ENCODE measurements at places on chromosomes 5 and 9. TPM values are rescaled to one million over a fixed set of nuclear protein-coding genes. Genes with fewer than 3 reads are reported as not detected.

GRCh38 chr5:51987669-51988209 is 604.5 kb downstream of the ISL1 start:
- no peak overlapping the region for H3K27ac ChIP-seq
- no peaks in the 10 kb centered on the region for H3K27me3 ChIP-seq
- H3K4me1 ChIP-seq, result no peaks in the 10 kb centered on the region
- DNase-seq, result no peak

DNA sequence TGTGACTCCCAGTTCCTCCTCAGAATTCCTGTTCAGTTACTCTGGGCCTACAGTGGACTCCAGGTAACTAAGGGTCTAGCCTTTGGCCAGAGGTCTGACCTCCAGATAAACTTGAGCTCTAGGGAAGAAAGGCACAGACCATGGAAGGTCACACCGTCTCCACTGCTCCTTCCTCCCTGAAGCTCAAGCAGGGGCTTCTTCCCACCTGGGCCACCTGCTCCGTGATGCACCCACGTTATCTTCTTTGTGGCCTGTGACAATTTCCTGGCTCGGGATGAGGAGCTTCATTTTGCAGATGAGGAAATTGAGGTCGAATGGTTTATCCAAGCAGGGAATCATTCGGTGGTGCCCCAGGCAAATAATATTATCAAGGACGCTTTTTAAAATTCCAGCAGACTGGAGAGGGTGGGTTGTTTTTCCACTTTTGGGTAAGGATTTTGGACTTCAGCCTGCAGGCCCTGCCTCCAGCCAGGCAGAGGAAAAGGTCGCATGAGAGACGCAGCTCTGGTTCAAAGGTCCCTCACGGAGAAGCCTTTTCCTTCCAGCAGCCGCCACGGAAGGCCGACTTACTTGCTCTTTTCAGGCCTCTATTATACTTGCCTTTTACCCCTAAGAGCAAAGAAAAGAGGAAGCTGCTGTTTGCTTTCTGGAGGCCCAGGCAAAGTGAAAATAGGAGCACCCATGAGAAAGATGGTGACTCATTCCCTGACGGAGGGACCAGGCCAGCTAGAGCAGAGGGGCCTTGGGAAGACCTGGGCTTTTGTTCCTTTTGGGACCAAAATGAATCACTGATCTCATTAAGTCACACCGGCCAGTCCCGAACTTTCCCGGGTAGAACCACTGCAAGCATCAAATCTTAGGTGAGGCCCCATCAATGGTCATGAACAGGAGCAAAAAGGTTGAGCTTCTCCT is 22.8 kb upstream of the DUSP1 start:
- no peak overlapping the region for H3K27ac ChIP-seq
- no peaks in the 10 kb centered on the region for H3K36me3 ChIP-seq
- H3K27me3 ChIP-seq, result no peaks in the 10 kb centered on the region
- DNase-seq, result no peak
- no peak overlapping the region for H3K4me3 ChIP-seq

DNA sequence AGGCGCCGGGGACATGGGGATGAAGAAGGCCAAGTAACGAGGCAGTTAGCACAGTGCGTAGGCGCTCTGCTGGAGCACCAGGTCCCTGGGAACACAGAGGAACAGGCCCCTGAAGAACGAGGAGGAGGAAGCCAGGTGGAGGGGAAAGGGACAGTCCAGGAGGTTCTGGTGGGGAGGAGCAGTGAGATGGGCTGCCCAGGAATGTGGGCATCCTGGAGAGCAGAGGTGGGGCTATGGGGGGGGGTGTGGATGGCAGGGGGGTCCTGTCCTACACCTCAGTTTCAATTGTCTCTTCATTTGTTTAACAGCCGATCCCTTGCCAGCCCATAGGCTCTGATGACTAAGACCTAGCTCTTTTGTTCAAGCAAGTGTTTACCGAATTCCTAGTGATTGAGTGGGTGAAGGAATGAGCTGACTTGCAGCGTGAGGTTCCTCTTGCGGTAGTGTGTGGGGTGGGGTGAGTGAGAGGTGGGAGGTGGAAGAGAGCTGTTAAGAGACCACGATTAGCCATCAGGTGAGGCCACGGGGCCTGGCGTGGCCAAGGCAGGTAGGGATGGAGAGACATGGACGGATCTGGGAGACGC is 8.4 kb upstream of the PHYHD1 start:
- H3K4me1 ChIP-seq, result peaks cover 44% of the 10 kb centered on the region
- no peak overlapping the region for H3K4me3 ChIP-seq
- peaks cover 91% of the 10 kb centered on the region for H3K36me3 ChIP-seq
- H3K27ac ChIP-seq, result no peak overlapping the region
- H3K27me3 ChIP-seq, result no peaks in the 10 kb centered on the region

- no peaks in the 10 kb centered on the region for H3K36me3 ChIP-seq
- H3K4me1 ChIP-seq, result no peaks in the 10 kb centered on the region
Measured at GRCh38 chr9:25025686-25026085, 480.0 kb upstream of the IZUMO3 start.

DNA sequence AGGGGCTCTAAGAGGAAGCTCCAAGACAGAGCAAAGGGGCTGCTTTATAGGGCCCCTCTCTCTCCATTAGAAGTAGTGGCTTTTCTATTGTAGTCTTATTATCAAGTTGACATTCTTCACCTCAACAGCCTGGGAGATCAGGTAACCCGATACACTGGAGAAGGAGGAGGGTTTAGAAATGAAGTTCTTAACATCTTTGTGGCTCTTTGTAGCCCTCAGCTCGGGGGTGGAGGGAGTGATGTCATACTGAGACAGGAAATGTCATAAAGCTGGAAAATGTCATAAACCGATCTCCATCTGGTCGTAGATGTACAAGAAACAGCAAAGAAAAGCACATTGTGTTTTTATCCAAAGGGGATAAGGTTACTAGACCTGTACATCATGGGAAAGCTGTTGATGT is 17.9 kb downstream of the PDZD2 start:
- no peaks in the 10 kb centered on the region for H3K4me1 ChIP-seq
- H3K36me3 ChIP-seq, result no peaks in the 10 kb centered on the region
- no peaks in the 10 kb centered on the region for H3K27me3 ChIP-seq
- H3K4me3 ChIP-seq, result no peak overlapping the region
- H3K27ac ChIP-seq, result no peak overlapping the region

Gene GFI1B
- total RNA-seq, result 0.50 TPM

DNA sequence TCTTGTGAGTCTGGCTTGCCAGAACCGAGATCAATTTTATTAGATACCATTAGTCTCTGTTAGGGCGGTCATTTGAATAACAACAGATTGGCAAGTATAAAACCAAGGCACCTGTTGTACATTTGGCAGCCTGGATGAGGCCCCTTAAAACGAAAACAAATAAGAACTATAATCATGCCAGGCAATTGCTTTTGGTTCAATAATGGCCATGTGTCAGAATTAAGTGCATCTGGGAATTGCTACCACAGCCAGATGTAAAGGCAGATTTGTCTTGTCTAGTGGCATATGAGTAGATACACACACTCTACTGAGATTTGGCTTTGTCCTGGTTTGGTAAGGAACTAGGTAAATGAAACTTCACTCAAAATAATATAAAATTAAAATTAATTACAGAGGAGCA is 1046.2 kb upstream of the DMAC1 start:
- H3K27me3 ChIP-seq, result no peaks in the 10 kb centered on the region
- H3K27ac ChIP-seq, result no peak overlapping the region
- no peak for DNase-seq
- no peaks in the 10 kb centered on the region for H3K36me3 ChIP-seq
- H3K4me1 ChIP-seq, result peaks cover 5% of the 10 kb centered on the region

DNA sequence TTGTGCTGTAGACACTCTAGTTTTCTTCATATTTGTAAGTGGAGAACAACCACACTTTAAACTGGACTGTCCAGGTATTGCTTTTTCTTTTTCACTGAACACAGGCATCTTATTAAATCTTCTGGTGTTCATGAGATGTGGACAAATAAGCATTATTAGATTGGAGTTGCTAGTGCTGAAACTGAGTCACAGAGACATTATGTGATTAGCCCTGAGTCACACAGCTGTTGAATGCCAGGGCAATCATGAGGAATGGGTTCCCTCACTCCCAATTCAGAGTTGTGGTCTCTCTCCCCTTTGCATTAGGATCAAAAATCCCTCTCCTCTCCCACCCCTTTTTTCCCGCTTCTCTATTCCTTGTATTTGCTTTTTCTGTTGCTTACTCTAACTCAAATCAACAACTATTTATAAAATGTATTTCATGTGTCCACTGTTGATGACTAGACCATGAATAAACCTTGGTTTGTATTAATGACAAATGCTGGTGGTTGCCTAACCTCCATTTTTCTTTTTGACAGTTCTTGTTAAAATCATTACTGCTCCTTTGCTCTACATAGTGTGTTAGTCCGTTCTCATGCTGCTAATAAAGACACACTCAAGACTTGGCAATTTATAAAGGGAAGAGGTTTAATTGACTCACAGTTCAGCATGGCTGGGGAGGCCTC is 738.2 kb downstream of the BRINP1 start:
- no peaks in the 10 kb centered on the region for H3K36me3 ChIP-seq
- no peaks in the 10 kb centered on the region for H3K4me1 ChIP-seq

DNA sequence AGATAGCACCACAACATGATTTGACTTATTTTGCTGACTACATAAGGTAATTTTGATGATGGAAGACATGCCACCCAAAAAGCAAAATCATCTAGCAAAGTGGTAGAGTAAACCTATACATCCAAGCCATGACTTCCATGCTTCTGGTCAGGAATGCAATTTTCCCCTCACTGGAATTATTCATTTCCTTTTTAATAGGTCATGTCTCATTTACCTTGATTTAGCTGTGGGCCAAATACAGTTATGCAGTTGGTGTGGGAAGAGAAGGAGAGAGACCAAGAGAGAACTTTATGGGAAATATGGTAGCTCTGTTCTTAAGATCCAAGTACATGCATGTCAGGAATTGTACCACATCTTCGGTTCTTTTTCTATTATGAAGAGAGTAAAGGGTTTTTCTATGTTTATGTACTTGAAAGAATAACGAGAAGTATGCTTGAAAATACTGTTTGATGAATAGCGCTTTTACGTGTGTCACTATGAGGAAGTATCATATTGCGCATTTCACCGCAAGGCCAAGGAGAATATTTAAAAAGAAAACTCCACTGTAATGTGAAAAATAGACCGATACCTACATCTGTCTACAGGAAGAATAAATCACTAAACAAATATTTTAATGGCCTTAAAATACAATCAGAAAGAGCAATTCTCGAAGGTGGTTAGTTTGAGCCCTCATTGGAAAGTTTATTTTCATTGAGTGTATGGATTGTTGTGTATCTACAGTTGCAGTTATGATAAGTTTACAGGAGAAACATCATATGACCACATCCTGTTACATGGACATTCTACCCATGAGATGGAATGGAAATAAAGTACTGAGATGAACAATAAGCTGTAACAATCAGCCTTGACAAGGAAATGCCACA is 134.0 kb downstream of the FOXD1 start:
- H3K4me1 ChIP-seq, result peaks cover 16% of the 10 kb centered on the region
- H3K36me3 ChIP-seq, result no peaks in the 10 kb centered on the region
- no peak for DNase-seq
- no peak overlapping the region for H3K4me3 ChIP-seq
- H3K27ac ChIP-seq, result no peak overlapping the region
- peaks cover 40% of the 10 kb centered on the region for H3K27me3 ChIP-seq

- no peak overlapping the region for H3K4me3 ChIP-seq
- no peaks in the 10 kb centered on the region for H3K4me1 ChIP-seq
- H3K36me3 ChIP-seq, result no peaks in the 10 kb centered on the region
- no peaks in the 10 kb centered on the region for H3K27me3 ChIP-seq
- no peak overlapping the region for H3K27ac ChIP-seq
Measured at GRCh38 chr5:159786901-159787691, 129.2 kb upstream of the ADRA1B start.

- no peaks in the 10 kb centered on the region for H3K27me3 ChIP-seq
- H3K27ac ChIP-seq, result no peak overlapping the region
- DNase-seq, result no peak
Measured at GRCh38 chr9:23322392-23322791, 503.6 kb downstream of the ELAVL2 start.

GRCh38 chr5:1797855-1798254 is 1.8 kb downstream of the MRPL36 start:
- no peak overlapping the region for H3K4me3 ChIP-seq
- no peak overlapping the region for H3K27ac ChIP-seq
- H3K36me3 ChIP-seq, result peaks cover 45% of the 10 kb centered on the region
- H3K4me1 ChIP-seq, result peaks cover 26% of the 10 kb centered on the region
- no peaks in the 10 kb centered on the region for H3K27me3 ChIP-seq

GRCh38 chr5:31866166-31866565 is 227.2 kb downstream of the PDZD2 start:
- no peak overlapping the region for H3K27ac ChIP-seq
- no peak for DNase-seq
- H3K4me1 ChIP-seq, result peaks cover 14% of the 10 kb centered on the region
- H3K4me3 ChIP-seq, result no peak overlapping the region
- peaks cover 3% of the 10 kb centered on the region for H3K27me3 ChIP-seq

DNA sequence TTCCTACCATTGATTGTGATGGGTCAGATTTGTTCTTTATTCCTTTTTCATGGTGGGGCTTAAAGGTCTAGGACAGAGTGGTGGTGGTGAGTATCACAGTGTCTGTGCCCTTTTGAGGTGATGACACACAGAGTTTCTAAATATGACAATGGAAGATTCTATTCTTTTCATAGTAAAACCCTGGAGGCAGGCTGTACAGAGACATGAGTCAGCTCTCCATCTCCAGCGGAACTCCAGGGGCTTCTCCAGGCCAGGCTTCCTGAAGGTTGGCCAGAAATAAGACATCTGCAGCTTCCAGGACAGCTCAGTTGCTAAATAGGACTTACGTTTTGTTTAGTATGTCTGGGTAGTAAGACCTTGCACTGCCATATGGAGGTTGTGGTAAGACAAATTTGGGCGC is 229.5 kb downstream of the CD180 start:
- DNase-seq, result no peak
- no peaks in the 10 kb centered on the region for H3K36me3 ChIP-seq
- H3K27me3 ChIP-seq, result no peaks in the 10 kb centered on the region
- no peak overlapping the region for H3K27ac ChIP-seq
- H3K4me3 ChIP-seq, result no peak overlapping the region

DNA sequence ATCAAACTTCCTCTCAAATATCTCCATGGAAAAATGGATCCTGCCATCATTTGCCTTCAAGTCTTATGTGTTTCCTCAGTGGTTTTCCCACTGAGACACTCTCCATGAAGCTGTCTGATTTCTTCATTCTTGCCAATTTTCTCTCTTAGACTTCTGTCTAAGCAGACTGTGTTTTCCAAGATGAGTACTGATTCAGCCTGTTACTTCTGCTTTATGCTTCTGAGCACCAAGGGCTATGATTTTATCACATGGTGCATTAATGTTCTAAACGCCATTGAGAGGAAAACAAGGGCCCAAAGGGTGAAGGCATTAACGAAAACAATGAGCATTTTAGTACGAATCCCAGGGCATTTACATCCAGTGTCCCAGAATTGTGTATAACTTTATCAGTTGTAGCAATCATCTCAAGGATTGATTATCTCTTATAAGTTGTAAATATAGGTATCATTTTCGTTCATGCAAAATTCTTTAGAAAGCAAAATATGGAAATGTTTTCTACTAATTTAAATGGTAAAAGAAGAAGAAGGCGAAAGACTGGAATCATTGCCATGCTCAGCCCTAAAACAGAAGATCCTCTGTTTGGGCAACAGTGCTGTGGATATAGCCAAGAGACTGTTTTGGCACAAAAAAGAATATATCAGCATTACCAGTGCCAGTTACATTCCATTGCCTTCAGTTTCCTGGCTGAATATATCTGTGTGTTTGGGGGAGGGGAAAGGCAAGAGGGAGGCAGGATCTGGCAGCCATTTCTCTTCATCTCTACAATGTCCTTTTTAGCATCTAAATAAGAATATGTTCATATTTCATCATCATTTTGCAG is 537.6 kb downstream of the ANXA1 start:
- no peaks in the 10 kb centered on the region for H3K27me3 ChIP-seq
- DNase-seq, result peak; percentile 5
- no peaks in the 10 kb centered on the region for H3K36me3 ChIP-seq
- H3K4me3 ChIP-seq, result no peak overlapping the region

Gene TLR4
- total RNA-seq, result 34.6 TPM

Gene PCDHA4
- total RNA-seq, result 3.2 TPM

All from spinal cord (tissue), 10 donors.